Hindlimb muscle (tissue), 1 donor: ENCODE measurements at places on chromosomes 3 and 15. TPM values are rescaled to one million over a fixed set of nuclear protein-coding genes. Genes with fewer than 3 reads are reported as not detected.

The COL7A1 gene
- 9.3 TPM for polyA plus RNA-seq

The ACTC1 gene
- polyA plus RNA-seq: 8,600 TPM

The RTP1 gene
- not detected for polyA plus RNA-seq

The CPLX3 gene
- not detected for polyA plus RNA-seq

The FBXO40 gene
- polyA plus RNA-seq: 2.6 TPM

The CLN6 gene
- 19.2 TPM for polyA plus RNA-seq

The ZBBX gene
- polyA plus RNA-seq: not detected

The RRP9 gene
- polyA plus RNA-seq: 15.9 TPM

The THPO gene
- 2.5 TPM for polyA plus RNA-seq

The LIPH gene
- 0.25 TPM for polyA plus RNA-seq

The DUOXA1 gene
- 0.28 TPM for polyA plus RNA-seq

The CACNA1D gene
- polyA plus RNA-seq: 1.0 TPM

The SLC22A14 gene
- polyA plus RNA-seq: 0.23 TPM

The PLA2G4E gene
- 1.8 TPM for polyA plus RNA-seq

The TGM4 gene
- not detected for polyA plus RNA-seq

The MLH1 gene
- 43.0 TPM for polyA plus RNA-seq

The LRTM1 gene
- polyA plus RNA-seq: 96.0 TPM

The DNAH1 gene
- polyA plus RNA-seq: 6.2 TPM

The HHLA2 gene
- not detected for polyA plus RNA-seq

The SERINC4 gene
- polyA plus RNA-seq: 0.90 TPM

The MGLL gene
- polyA plus RNA-seq: 28.0 TPM

The GCSAM gene
- polyA plus RNA-seq: 0.80 TPM
